ENCODE measurements at places on chromosomes 16 and 17.

GRCh38 chr17:79737922-79738578 is 7.3 kb downstream of the ENPP7 start:
- no peak for DNase-seq

DNA sequence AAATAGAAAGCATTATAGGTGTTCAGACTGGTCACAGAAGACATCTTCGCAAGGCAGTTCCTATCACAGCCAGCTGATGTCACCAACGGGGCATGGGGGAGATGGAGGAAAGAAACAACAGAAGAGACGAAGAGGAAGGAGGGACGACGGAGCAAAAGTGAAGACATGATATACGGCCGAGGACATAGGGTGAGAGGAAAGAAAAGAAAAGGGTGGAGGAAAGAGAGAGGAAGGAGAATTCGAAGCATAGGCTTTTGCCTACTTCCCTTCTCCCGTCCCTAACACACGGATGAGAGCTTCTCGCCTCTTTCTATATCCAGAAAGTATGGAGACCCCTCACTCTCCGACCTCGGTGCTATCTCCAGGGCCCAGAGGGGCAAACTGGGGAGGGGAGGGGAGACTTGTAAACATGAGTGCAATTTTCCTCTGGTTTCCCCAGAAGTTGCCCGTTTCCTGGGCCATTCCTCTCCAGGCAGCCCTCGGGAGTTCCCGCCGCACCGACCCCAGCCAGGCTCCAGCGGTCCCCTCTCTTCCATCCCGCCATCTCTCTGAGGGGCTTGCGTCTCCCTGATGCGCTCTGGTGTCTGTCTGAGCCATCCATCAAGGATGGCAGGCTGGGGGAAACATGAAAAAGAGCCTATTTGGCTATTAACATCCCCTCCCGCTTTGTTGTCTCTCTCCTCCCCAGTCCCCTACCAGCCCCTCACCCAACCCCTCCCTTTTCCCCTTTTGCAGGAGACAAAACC is 26.0 kb downstream of the COPZ2 start:
- no peak for DNase-seq

- no peak for DNase-seq
These were observed 116.8 kb downstream of the CDYL2 start for GRCh38 chr16:80687606-80688005.

GRCh38 chr17:40072040-40072734 is 9.4 kb downstream of the THRA start:
- DNase-seq: no peak

DNA sequence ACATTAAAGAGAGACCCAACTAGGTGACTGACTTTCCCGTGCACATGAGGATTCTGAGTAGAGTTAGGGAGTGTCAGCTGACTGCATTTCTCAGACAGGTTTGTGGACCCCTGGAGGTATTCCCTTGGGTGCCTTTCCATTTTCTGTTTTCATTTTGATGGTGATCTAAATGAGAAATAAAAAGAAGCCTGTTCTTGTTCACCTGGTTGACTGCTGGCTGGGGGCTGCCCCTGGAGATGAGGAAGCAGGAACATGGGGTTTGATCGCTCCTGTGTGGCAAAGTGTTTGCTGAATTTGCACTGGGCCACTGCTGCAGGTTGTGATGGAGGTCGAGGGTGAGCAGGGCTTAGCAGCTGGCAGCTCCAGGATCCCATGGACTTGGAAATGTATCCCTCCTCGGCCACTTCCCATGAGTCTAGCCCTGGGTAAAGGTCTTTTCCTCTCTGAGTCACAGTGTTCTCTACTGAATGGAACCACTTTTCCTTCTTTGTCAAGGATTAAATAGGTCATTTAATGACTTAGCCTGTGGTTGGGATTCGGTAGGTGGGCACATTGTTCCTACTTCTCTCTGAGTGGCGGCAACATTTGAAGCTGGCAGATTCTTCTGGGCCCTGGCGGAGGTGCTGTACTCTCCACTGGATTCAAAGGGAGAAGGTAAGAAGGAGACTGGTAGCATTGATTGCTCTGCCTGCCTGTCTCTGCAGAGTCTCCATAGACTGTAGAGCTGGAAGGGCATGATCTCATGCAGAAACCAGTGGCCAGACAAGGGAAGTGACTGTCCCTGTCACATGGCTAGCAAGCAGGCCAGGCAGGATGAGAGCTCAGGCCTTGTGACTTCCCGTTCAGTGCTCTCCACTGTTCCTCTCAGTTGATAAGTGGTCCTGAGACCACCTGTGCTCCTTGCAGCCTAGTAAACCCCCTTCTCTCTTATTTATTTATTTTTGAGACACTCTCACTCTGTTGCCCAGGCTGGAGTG is 17.9 kb downstream of the SNX29 start:
- no peak for DNase-seq

- DNase-seq: no peak
These were observed 5.1 kb downstream of the ERBB2 start for GRCh38 chr17:39704821-39705551.

DNA sequence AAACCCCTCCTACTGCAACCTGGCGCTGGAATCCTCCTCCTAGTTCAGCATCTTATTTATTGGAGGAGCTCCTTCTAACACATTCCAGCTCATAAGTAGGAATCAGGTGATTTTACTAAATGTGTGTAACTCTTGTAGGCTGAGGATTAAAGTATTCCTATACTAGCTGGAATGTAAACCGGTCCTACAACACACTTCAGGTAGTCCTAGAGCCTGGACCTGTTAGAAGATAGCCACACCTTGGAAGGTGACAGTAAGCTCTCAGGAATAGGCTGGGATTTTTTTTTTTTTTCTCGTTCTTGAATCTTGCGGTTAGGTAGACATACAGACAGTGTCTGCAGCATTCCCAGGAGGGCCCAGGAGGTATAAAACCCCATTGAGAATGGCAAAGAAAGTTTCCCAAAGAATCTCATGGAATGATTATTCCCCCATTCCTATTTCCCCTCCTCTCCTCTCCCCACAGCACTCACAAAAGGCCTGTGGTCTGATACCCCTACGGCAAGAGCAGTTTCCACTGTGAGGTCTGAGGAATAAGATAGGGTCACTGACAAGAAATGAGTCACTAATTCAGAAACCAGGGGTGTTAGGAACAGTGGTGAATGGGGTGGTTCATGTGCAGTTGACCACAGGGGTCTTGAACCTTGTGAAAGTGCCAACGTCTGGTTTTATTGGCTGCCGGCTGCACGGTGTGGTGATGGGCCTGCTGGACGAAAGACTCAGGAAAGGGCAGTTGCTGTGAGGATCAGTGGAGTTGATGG is 267.1 kb downstream of the UTP18 start:
- DNase-seq: no peak

DNA sequence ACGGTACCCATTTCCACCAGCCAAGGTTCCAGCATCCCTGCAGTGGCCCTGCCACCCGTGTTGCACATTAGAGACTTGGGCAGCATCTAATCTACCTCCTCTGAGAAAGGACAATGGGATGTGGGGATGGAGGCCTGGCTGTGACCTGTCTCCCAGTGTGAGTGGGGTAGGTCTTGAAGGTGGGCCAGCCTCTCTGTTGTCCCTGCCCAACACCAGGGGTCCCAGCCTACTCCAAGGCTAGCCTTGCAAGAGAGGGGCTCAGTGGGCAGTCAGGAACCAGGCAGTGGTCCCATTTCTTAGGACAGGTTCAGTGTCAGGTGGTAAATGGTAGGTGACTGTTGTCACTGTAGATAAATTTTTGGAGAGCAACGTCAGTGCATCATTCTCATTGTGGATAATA is 384.5 kb downstream of the SNX29 start:
- no peak for DNase-seq

GRCh38 chr16:52090080-52090479 is 456.9 kb downstream of the TOX3 start:
- no peak for DNase-seq

DNA sequence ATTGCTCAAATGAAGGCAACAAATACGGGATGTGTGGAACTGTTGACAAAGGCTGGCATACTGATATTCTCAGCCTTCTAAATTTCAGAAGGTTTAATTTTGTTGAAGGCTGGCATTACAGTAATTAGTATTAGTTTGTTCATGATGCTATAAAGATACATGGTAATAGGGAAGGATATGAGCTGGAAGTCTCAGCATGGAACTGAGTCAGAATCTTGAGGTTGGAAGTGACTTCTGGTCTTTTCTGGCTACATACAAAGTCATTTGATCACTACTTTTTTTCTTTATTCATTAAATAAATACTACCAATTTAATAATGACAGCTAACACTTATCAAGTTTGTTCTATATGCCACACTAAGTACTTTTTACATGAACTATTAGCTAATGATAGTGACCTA is 22.6 kb downstream of the RABEP1 start:
- no peak for DNase-seq
